Right forelimb (tissue), 1 donor: ENCODE measurements at places on chromosomes 16 and 17.

- DNase-seq: no peak
These were observed 60.9 kb downstream of the CACNG1 start for GRCh38 chr17:67105213-67105612.

GRCh38 chr16:4976079-4976478 is 17.9 kb downstream of the SEC14L5 start:
- DNase-seq: no peak

GRCh38 chr17:10610884-10611283 is 46.2 kb downstream of the MYH3 start:
- DNase-seq: no peak

DNA sequence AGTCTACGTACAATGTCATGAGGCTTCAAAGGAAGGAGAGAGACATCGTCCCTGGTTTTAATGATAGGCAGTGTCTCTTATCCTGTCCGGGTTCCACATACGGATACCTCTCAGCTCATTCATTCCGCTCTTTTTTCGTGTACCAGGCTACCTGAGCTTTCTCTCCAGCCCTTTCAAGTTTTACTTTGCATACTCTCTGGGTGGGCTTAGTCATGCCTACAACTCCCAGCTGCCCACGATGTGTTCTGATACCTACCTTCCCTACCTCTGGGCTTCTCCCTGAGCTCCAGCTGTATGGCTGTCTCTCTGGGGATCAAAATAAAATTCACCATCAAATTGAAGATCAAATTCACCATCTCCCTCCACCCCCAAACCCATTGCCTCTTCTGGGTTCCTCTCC is 354.0 kb upstream of the EEF2KMT start:
- no peak for DNase-seq

GRCh38 chr16:2586901-2587480 is 49.2 kb downstream of the PDPK1 start:
- DNase-seq: no peak

DNA sequence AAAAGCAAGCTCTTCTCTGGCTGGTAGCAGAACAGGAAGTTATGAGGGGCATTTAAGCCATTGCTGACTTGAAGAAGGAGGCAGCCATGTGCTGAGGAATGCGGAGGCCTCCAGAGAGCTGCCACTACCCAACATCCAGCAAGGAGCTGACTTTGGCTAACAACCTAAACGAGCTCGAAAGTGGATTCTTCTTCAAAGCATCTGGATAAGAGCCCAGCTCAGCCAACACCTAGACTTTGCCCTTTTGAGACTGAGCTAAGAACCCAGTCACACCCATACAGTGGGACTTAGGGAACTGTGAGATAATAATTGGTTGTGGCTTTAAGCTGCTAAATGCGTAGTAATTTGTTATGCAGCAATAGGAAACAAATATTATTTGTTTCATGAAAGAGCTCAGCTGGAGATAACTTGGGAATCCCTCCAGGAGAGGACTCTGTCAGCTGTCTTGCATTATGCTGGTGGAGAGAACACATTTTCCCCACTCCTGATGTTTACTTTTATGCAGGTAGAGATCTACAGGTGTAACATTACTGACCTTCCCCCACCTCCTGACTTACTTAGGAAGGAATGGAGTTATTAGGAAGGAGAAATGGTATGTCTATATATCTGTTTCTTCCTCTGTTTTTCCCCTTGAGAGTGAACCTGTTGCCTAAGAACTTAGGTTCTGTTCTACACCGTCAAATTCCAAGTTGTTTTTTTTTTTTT is 52.7 kb upstream of the ZNF629 start:
- DNase-seq: no peak

DNA sequence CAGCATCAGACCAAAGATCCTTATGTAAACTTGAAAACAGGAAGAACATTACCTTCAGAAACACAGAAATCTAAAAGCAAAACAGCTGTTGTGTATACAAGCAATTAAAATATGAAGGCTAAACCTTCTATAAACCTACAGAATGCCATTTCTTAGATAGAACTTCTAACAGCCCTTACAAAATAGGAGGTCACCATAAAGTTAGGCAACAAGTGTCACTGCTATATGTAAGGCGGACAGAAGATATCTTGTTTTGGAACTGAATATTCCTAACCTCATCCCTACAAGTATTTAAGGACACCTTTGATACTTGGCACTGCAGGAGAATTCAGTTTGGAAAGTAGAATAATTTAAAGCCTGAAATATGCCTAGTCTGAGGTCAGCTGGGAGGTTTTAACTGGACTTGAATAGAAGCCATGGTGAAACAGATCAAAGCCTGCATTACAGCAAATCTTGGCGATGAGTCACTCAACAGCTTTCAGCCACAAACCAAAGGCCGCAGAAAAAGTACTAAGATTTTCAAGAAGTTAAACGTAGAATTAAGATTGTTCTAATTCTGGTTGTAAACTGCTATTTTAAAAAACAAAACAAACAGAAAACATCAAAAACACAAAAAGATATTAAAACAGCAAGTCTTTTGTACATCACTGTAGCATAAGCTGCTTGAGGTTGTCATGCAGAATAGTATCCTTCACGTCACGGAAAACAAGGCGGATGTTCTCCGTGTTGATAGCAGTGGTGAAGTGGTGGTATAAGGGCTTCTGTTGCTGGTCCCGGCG is 42.7 kb downstream of the GNA13 start:
- no peak for DNase-seq

DNA sequence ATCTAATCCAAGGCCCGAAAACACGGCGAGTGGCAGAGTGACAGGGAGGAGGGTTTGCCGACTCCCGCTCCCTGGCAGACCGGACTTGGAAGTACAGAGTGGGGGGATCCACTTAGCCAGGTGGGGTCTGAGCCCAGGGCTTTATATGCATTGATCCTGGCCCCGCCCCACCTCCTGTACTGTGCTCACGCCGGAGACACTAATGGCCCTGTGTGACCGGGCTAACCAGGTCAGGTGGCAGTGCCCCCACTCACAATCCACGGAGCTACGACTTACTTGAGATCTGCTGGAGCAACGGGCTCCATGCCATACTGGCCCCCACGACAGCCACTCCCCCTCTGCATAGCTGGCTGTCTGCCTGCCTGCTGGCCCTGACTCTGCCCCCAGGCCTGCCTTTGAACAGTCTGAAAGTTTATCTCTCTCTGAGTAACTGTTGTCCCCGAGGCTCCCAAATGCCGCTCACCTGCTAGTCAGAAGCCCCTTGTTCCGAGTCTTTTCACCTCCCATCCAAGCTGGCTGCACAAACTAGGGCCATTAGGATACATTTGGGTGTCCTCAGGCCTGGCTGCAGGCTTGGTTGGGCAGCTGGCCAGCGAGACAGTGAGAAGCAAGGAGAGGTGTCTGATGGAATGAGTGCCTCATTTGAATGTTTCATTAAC is 28.0 kb downstream of the CACNA1G start:
- DNase-seq: no peak

GRCh38 chr16:30720694-30721093 is 21.7 kb downstream of the SRCAP start:
- no peak for DNase-seq

DNA sequence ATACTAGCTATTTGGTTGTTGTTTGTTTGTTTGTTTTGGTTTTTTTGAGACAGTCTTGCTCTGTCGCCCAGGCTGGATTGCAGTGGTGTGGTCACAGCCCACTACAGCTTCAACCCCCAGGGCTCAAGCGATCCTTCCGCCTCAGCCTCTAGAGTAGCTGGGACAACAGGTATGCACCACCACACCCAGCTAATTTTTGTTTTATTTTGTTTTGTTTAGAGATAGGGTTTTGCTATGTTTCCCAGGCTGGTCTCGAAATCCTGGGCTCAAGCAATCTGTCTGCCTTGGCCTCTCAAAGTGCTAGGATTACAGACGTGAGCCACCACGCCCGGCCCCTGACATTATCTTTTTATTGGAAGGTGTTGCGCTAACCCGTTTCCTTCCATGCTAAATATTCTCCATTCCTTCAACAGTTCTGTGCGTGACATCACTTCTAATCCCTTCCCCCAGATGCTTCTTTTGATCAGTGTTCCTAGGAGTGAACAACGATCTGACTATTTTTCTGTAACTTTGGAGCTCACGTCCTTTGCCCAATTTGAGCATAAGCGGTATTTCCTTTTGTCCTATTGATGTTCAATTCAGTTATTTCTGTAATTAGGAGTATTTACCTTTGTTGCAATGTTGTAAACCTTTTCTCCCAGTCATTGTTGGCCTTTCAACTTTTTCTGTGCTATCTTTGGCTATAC is 30.2 kb upstream of the EMP2 start:
- no peak for DNase-seq

- DNase-seq: no peak
These were observed 34.4 kb downstream of the CTU2 start for GRCh38 chr16:88740727-88741055.

DNA sequence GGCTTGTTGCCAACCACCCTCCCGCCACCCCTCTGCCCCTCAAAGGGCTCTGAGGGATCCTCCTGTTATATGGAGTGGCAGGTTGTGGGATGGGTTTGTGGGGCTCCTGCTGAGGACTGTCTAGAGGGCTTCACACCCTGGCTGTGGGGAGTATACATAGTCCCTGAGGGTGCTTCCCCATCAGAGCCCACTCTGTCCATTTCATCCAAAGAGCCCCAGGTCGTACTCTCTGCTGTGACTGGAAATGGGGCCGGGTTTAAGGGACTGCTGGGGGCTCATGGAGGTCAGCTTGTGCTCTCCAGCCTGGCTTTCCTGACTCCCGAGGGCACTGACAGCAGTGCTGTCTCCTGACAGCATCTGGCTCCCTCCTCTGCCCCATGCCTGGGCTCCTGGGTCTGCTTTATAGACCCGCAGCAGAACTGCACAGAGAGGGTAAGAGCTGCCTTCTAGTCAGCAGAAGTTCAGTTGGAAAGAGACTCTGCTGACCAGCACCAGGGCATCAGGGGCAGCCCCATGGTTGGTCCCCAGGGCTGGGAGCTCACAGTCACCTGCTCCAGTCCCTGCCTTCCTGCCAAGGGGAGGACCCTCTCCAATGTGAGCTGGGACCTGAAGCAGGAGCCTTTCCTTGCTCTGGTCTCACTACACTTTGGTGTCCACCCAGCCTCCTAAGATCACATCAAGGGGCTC is 17.8 kb upstream of the TNS4 start:
- DNase-seq: no peak

GRCh38 chr17:57935833-57936807 is 19.1 kb downstream of the CUEDC1 start:
- peak; percentile 75 for DNase-seq

DNA sequence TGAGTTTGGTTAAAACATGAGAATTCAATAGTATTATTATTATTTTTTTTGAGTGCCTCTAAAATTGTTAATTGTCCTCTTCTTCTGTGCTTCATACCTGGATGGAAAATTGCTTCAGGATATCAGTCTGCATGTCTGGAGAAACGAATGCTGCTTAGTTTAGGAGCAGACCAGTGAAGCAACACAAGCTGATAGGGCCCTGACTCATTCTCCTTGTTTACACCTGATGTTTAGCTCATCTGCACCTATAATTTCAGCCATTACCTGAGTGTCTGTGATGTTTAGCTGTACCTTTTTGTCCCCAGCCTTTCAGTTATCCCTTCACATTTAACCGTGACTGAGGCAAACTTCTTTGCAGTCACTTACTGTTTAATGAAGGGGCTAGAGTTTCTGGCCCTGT is 14.8 kb downstream of the SNTB2 start:
- no peak for DNase-seq

- DNase-seq: no peak
These were observed 10.1 kb downstream of the KCTD5 start for GRCh38 chr16:2692251-2692947.

- no peak for DNase-seq
These were observed 99.9 kb upstream of the CORO6 start for GRCh38 chr17:29722411-29723198.

- no peak for DNase-seq
These were observed 48.7 kb downstream of the TEX14 start for GRCh38 chr17:58643147-58643546.

- DNase-seq: no peak
These were observed 15.1 kb downstream of the MPP3 start for GRCh38 chr17:43817826-43818225.

GRCh38 chr17:7846765-7847661 is 7.9 kb upstream of the TMEM88 start:
- no peak for DNase-seq

- DNase-seq: no peak
These were observed 448 bp downstream of the MT1M start for GRCh38 chr16:56632848-56633365.

DNA sequence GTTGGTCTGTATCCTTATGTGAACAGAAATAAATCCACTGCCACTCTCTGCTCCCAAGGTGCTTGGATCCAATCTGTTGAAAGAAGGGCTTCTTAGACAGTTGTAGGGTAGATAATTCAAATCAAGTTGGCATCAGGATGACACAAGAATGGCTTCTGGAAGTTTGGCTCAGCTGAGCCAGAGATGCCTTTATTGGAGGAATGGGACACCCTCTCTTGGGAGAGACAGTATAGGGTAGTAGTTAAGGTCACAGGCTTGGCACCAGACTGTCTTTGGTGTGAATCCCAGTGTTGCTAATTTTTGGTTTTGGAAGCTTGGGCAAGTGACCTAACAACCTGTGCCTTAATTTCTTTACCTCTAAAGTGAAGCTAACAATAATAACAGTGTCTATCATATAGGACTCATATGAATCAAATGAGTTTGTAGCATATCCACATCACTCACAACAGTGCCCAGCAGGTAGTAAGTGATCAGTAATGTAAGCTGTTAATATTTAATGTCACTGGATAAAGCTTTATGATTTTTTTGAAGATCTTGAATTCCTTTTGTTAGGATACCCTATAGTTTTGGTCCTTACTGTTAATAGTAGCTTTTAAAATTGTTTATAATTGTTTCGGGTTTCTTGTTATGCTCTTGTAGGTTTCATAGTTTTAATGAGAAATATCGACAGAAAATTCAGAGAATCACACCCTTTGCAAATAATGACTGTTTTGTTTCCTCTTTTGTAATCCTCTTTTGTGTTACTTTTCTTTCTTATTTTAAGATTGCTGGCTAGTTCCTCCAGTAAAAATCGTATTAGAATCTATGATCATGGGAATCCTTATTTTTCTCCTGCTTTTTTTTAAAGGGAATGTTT is 19.1 kb downstream of the ZNRF1 start:
- no peak for DNase-seq
